ENCODE measurements at places on chromosomes 1 and 21. TPM values are rescaled to one million over a fixed set of nuclear protein-coding genes. Genes with fewer than 3 reads are reported as not detected.

The RNF223 gene
- not detected for total RNA-seq

The YRDC gene
- 10.4 TPM for total RNA-seq

The C2CD2 gene
- 3.2 TPM for total RNA-seq

The AQP10 gene
- not detected for total RNA-seq

The HCN3 gene
- 0.82 TPM for total RNA-seq

The C21orf91 gene
- 4.6 TPM for total RNA-seq

The INAVA gene
- total RNA-seq = not detected

The SYPL2 gene
- total RNA-seq = 125 TPM

The POMGNT1 gene
- total RNA-seq = 78.3 TPM

The NECTIN4 gene
- not detected for total RNA-seq

The OR2M2 gene
- not detected for total RNA-seq

The GPR25 gene
- not detected for total RNA-seq

The ZMYND12 gene
- total RNA-seq = 1.0 TPM

The CHI3L2 gene
- total RNA-seq = 0.80 TPM

The GNAT2 gene
- not detected for total RNA-seq

The TMEM125 gene
- not detected for total RNA-seq

The TBX19 gene
- total RNA-seq = 0.56 TPM

The URB2 gene
- total RNA-seq = 16.4 TPM

The PGLYRP4 gene
- not detected for total RNA-seq

The AIDA gene
- total RNA-seq = 39.8 TPM

The TCHHL1 gene
- not detected for total RNA-seq

The LCE2B gene
- total RNA-seq = not detected

The ZNF695 gene
- total RNA-seq = not detected

The LCE2A gene
- total RNA-seq = not detected
